Calu3 (cell line): ENCODE measurements at places on chromosomes 6 and 20.

- no peaks in the 10 kb centered on the region for H3K27me3 ChIP-seq
- H3K4me3 ChIP-seq: peak overlapping the region; percentile 89
- peaks cover 36% of the 10 kb centered on the region for H3K4me1 ChIP-seq
- no peak for DNase-seq
- peak overlapping the region; percentile 78 for H3K27ac ChIP-seq
These were observed 909 bp downstream of the DNAAF9 start for GRCh38 chr20:3406481-3407039.

GRCh38 chr6:57013521-57013926 is 33.0 kb upstream of the KIAA1586 start:
- no peaks in the 10 kb centered on the region for H3K36me3 ChIP-seq
- no peak overlapping the region for H3K27ac ChIP-seq
- no peaks in the 10 kb centered on the region for H3K4me1 ChIP-seq
- H3K4me3 ChIP-seq: no peak overlapping the region
- no peak for DNase-seq
- H3K27me3 ChIP-seq: no peaks in the 10 kb centered on the region

- DNase-seq: no peak
- peaks cover 19% of the 10 kb centered on the region for H3K36me3 ChIP-seq
- no peaks in the 10 kb centered on the region for H3K4me1 ChIP-seq
- no peak overlapping the region for H3K27ac ChIP-seq
These were observed 9.3 kb downstream of the TRIM15 start for GRCh38 chr6:30172681-30173080.

- no peaks in the 10 kb centered on the region for H3K36me3 ChIP-seq
- H3K4me1 ChIP-seq: peaks cover 11% of the 10 kb centered on the region
- H3K27me3 ChIP-seq: no peaks in the 10 kb centered on the region
- H3K4me3 ChIP-seq: no peak overlapping the region
- peak; percentile 9 for DNase-seq
These were observed 112.5 kb downstream of the WDR27 start for GRCh38 chr6:169589293-169589692.

- no peaks in the 10 kb centered on the region for H3K4me1 ChIP-seq
- H3K27me3 ChIP-seq: no peaks in the 10 kb centered on the region
- H3K4me3 ChIP-seq: no peak overlapping the region
- DNase-seq: no peak
These were observed 33.9 kb downstream of the ITPR3 start for GRCh38 chr6:33654831-33655554.

GRCh38 chr20:30168025-30168799 is 1089.3 kb upstream of the DEFB115 start:
- H3K36me3 ChIP-seq: no peaks in the 10 kb centered on the region
- H3K4me1 ChIP-seq: no peaks in the 10 kb centered on the region
- H3K27me3 ChIP-seq: no peaks in the 10 kb centered on the region
- H3K4me3 ChIP-seq: no peak overlapping the region

- H3K4me3 ChIP-seq: no peak overlapping the region
- peaks cover 56% of the 10 kb centered on the region for H3K27me3 ChIP-seq
- no peak overlapping the region for H3K27ac ChIP-seq
- H3K36me3 ChIP-seq: no peaks in the 10 kb centered on the region
- no peak for DNase-seq
These were observed 215.8 kb upstream of the CDYL start for GRCh38 chr6:4560221-4561077.

DNA sequence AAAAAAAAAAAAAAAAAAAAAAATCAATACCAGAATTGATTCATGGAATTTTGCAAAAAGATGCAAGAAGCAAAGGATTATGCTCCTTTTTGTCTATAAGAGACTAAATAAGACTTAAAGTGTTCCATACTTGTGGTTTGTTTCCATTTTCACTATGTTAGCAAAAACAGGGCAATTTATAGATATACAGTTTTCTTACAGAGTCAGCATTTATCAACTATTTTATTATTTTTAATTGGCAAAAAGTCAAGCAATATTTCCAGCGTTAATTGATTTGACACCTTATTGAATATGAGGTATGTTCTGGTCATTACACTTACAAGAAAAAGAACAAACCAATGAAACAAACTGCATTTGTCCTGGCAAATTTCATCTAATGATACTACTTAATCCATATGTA is 5.4 kb upstream of the SGK1 start:
- H3K27me3 ChIP-seq: peaks cover 17% of the 10 kb centered on the region
- no peak overlapping the region for H3K27ac ChIP-seq
- DNase-seq: no peak
- no peaks in the 10 kb centered on the region for H3K4me1 ChIP-seq
- no peak overlapping the region for H3K4me3 ChIP-seq
- no peaks in the 10 kb centered on the region for H3K36me3 ChIP-seq

- peak overlapping the region; percentile 83 for H3K4me3 ChIP-seq
- peak overlapping the region; percentile 77 for H3K27ac ChIP-seq
- H3K36me3 ChIP-seq: peaks cover 61% of the 10 kb centered on the region
- peaks cover 21% of the 10 kb centered on the region for H3K4me1 ChIP-seq
These were observed 627 bp upstream of the EIF6 start for GRCh38 chr20:35284992-35285805.

DNA sequence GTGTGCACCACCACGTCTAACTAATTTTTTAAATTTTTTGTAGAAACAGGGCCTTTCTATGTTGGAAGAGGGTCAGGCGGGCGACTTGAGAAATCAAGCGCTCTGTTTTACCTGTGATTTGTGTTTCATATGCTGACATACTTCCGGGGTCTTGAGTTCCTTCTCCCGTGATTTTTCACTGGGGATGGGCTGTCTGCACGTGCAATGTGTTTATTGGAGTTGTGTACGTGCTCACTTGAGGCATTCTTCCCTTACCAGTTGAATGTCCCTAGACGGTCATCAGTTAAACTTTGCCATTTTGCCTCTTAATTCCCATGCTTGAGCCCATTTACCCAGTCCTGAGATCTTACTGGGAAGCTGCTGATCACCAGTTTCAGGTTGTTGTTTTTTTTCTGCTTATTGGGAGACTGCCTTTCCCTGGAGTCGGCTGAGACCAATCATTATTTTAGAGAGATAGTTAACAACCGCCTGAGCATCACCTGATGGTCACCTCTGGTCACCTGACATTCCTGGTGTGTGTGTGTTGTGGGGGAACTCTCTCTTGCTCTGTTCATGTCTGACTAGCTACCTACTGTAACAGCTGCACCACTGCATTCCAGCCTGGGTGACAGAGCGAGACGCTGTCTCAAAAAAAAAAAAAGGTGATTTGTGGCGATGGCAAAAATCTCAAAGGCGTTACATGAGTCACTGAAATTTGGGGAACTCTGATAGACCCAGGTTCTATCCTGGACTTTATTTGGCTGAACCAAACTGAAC is 34.8 kb upstream of the NCOA3 start:
- peaks cover 14% of the 10 kb centered on the region for H3K4me1 ChIP-seq
- no peaks in the 10 kb centered on the region for H3K27me3 ChIP-seq
- no peaks in the 10 kb centered on the region for H3K36me3 ChIP-seq
- H3K27ac ChIP-seq: no peak overlapping the region
- no peak for DNase-seq
